SK-N-DZ (cell line): ENCODE measurements at places on chromosomes 5 and 9.

- DNase-seq, result no peak
Observed at GRCh38 chr5:164555809-164556208, 1050.4 kb downstream of the MAT2B start.

DNA sequence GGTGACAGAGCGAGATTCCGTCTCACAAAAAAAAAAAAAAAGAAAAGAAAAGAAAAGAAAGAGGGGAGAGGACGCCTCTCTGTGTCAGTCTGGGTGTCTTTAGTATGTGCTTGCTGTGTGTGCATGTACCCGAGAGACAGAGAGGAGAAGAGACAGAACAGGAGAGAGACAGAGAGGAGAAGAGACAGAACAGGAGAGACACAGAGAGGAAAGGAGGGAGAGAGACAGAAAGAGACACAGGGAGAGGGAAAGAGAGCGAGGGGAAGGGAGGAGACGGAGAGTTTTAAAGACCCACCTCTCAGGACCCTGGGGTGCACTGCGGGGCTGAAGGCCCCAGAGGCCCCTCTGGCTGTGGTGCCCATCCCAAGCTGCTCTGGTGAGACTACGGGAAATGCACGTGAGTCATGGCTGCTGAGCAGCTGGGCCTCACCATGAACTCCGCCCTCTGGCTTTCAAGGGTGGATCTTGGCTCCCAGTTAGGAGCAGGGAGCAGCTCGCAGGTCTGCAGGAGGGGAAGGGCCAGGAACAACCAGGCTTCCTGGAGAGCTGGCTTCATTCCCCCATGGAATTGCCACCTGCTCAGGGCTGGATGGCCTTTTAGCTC is 7.9 kb downstream of the SLC6A3 start:
- peak; percentile 35 for DNase-seq

- no peak for DNase-seq
Observed at GRCh38 chr5:78916044-78916443, 69.1 kb downstream of the ARSB start.

GRCh38 chr5:6568383-6568782 is 64.5 kb downstream of the NSUN2 start:
- peak; percentile 52 for DNase-seq

DNA sequence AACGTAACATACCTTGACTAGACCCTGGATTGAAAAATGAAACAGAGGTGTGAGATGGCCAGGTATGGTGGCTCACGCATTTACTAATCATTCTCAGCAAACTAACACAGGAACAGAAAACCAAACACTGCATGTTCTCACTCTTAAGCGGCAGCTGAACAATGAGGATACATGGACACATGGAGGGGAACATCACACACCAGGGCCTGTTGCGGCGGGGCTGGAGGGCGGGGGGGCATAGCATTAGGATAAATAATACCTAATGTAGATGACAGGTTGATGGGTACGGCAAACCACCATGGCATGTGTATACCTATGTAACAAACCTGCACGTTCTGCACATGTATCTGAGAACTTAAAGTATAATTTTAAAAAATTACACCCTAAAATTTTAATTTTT is 15.9 kb downstream of the RAPGEF6 start:
- DNase-seq, result no peak

- DNase-seq, result no peak
Observed at GRCh38 chr5:120518581-120518980, 54.5 kb downstream of the PRR16 start.

DNA sequence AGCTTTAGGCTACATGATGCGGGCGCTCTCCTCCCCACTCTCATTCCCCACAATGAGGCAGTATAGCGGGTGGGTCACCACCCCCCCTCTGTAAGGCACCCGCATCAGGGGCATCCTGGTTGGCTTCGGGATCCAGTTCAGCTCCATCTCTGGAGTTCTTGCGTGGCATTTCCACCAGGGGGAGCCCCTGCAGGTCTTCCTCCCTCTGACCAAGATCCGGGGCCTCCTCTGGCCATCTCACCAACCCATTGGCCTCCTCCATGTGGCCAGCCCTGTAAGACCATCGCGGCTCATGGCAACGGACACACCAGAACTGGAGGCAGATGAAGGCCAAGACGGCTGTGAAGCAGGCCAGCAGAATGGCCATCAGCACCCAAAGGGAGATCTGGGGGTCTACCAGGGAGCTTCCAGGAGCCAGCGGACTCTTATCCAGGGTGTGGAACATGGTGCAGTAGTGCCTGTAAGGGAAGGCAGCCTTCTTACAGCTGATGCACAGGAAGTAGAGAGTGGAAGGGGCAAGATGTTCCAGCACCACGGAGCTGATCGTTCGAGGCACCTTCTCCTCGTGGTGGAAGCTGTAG is 77.0 kb downstream of the CYFIP2 start:
- peak; percentile 20 for DNase-seq

DNA sequence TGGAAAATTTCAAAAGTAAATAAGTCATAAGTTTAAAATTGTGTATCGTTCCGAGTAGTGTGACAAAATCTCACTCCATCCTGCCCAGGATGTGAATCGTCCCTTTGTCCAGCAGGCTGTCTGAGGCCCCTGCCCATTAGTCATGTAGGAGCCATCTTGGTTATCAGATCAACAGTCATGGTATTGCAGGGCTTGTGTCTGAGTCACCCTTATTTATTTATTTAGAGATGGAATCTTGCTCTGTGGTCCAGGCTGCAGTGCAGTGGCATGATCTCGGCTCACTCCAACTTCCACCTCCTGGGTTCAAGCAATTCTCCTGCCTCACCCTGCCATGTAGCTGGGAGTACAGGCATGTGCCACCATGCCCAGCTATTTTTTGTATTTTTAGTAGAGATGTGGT is 30.2 kb downstream of the ITGA2 start:
- no peak for DNase-seq

DNA sequence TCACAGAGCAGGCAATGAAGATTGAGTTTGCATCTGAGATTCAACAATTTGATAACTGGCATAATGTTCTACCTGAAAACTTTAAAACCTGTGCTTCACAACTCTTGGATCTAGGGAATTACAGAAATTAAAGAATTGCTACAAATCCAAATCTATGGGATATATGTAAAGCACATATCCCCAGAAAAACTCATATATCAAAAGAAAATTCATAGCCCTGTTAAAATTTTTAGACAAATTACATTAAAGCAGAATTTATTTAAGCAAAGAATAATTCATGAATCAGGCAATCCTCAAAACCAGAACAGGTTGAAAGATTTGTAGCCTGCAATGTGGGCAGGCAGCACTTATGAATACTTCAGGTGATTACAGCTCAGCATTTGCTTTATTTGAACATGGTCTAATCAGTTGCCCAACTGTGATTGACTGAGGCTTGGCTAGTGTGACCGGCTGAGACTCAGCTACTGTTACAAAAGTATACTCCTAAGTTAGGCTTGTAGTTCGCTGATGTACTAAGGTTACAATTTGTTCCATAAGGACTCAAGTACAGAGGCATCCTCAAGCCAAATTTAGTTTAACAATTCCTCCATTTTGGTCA is 10.3 kb upstream of the UBTD2 start:
- no peak for DNase-seq

GRCh38 chr5:111929867-111930266 is 172.9 kb upstream of the NREP start:
- no peak for DNase-seq

- no peak for DNase-seq
Observed at GRCh38 chr5:105042623-105043022, 1480.0 kb upstream of the NUDT12 start.

DNA sequence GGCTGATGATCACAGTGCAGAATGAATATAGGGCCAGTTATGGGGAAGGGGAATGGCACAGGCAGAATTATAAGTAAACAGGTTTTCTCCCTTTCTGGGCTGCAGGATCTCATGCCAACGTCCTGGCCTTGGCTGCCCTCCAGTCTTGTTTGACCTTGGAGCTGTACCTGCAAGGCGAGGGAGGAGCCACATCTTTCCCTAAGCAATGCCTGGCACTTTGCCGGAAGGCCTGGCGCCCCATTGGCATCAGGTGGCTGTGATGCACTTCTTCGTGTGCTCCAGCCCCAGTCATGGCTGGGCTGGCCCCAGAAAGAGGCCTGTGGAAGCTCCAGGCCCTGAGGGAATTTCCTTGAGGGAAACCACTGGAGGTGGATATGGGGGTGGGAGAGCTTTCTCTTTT is 16.7 kb upstream of the IQGAP2 start:
- no peak for DNase-seq

GRCh38 chr5:75046366-75047142 is 5.8 kb downstream of the GCNT4 start:
- DNase-seq, result no peak

DNA sequence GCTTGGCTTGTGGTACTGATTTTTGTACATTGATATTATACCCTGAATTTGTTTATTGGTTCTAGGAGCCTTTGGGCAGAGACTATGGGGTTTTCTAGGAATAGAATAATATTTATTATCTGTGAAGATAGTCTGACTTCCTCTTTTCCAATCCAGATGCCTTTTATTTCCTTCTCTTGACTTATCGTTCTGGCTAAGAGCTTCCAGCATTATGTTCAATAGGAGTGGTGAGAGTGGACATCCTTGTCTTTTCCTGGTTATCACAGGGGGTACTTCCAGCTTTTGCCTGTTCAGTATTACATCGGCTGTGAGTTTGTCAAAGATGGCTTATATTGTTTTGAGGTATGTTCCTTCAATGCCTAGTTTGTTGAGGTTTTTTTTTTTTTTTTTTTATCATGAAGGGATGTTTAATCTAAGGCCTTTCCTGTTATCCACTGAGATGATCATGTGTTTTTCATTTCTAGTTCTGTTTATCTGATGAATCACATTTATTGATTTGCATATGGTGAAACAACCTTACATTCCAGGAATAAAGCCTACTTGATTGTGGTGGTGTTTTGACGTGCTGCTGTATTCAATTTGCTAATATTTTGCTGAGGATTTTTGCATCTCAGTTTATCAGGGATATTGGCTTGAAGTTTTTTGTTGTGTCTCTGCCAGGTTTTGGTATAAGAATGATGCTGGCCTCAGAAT is 77.5 kb downstream of the CERT1 start:
- DNase-seq, result no peak

DNA sequence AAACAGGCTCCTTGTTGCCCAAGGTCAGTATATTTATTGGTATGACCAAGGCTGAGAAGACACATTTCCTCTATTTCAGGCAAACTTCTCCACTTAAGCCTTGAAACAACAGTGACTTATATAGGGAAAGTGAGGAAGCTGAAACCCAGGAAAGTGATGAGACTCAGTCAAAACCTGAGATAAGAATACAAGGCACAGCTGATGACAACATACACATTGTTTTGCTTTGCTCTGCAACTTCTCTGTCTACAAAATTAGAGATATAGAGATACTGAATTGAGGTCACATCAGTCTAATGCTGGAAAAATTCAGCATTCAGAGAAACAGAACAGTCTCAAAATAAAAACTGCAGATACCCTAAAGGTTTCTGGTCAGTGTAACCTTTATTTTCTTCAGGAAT is 586.1 kb downstream of the DNAH5 start:
- no peak for DNase-seq

DNA sequence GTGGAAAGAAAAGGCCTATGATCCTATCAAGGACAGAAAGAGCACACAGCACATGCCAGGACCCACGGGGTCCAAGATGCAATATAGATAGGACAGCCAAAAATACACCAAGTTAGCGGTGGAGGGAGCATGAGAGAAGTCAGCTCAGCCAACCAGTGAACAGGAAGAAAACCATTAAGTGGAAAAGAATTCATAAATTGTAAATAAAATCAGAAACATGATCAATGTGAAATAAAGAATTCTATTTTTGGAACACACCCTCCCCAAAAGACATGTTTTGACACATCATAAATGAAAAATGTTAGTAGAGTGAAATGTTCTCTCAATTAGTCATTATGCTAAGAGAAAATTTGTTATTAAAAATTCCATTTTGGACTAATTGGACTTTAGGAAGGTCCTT is 35.6 kb downstream of the ATPSCKMT start:
- no peak for DNase-seq

- DNase-seq, result no peak
Observed at GRCh38 chr5:173452119-173452905, 124.1 kb upstream of the STC2 start.

DNA sequence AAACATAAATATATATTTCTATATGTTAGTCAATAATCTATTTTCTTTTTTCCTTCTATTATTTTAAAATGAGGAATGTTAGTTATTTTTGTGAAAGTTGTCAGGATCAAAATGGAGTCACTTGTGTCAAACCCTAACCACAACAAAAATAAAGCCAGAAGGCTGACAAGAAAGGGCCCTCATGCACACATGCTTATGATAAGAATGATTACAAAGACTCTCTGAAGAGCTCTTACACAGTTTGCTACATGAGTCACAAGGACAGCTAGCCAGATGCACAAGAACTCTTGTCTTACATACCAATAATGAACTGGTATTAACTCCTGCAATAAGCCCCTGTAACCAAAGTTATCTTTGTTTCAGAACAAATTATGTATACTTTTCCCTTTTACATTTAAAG is 64.7 kb downstream of the GGTA1 start:
- no peak for DNase-seq
